Putamen (tissue), 1 donor: ENCODE measurements at places on chromosomes 12 and 14.

- no peak for DNase-seq
Measured at GRCh38 chr14:43647302-43647701, 859.8 kb downstream of the FSCB start.

DNA sequence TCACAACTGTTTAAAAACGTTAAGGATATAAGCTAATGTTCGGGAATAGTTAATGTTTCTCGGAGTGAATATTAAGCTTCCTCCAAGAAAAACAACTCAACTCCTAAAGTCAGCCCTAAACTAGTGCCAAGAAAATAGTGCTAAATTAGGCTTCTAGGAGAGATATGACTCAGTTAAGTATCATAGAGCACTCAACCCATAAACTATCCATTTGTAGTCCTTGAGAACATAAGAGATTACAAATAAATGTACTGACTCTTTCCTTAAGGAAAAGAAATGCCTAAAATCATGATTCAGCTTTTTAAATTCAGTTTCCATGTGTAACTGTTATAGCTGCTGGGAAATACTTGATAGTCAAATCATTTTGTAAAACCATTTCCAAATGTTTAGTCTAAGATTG lies 117.1 kb downstream of the HMGA2 start:
- DNase-seq, result no peak

GRCh38 chr12:99381992-99382391 lies 265.6 kb upstream of the GARIN6 start:
- no peak for DNase-seq

DNA sequence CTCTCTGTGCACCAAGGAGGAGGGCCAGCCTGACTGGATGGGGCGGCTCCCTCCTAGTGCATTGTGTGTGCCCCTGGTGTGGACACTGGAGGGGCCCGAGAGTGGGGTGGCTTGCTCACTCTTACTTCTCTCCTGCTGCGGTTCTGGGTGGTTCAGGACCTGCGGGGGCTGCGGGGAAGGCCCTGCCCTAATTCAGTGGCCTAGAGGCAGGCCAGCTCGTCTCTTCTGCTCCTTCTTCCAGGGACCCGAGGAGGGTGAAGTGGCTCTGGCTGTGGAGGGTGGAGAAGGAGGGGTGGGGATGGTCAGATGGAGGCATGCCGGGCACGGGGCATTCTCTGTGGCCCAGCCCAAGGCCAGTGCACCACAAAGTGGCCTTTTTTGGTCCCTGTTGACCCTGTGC lies 87.1 kb downstream of the BEGAIN start:
- DNase-seq, result no peak
